ENCODE measurements at places on chromosomes 16 and 17.

- DNase-seq: no peak
Measured at GRCh38 chr17:48554412-48555257, 9.7 kb upstream of the HOXB2 start.

DNA sequence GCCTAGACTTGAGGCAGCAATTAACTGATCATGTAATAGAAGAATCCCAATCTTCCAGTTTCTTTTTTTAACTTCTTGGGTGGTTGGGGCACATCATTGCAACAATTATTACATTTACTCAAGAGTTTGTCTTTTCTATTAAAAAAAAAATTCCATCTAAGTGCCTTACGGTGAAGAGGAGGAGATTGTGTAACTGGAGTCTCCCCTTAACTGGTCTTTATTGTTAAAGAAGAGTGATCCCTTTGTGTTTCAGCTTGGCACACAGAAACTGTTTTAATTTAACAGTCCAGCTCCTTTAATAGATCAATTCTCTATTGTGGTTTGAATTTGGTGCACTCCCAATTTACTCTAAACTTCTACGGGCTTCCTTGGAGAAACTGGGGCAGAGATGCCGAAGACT lies 75.2 kb downstream of the FTO start:
- DNase-seq: no peak

- DNase-seq: no peak
Measured at GRCh38 chr17:48429638-48430586, at the start of gene SKAP1. TSS of gene SKAP1 (minus strand) at chr17:48430214.

- no peak for DNase-seq
Measured at GRCh38 chr17:73118139-73118538, 25.7 kb upstream of the SLC39A11 start.

DNA sequence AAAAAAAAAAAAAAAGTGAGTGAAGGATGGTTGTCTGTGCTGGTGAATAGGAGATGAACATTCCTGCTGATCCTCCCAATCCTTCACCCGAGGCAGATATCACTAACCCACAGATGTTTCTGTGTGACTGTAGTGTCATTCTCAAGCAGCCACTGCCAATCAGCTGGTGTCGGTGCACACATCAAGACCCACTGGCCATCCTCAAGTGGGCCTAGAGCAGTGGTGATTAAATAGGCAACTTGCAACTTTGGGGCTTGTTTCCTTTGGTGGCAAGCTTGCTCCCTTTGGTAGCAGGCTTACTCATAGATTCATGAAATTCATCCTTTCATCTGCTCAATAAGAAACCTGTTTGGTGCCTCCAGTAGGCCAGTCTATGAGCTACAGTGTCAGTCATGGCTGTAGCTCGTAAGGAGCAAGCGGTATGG lies 51.1 kb upstream of the LGALS9 start:
- no peak for DNase-seq

DNA sequence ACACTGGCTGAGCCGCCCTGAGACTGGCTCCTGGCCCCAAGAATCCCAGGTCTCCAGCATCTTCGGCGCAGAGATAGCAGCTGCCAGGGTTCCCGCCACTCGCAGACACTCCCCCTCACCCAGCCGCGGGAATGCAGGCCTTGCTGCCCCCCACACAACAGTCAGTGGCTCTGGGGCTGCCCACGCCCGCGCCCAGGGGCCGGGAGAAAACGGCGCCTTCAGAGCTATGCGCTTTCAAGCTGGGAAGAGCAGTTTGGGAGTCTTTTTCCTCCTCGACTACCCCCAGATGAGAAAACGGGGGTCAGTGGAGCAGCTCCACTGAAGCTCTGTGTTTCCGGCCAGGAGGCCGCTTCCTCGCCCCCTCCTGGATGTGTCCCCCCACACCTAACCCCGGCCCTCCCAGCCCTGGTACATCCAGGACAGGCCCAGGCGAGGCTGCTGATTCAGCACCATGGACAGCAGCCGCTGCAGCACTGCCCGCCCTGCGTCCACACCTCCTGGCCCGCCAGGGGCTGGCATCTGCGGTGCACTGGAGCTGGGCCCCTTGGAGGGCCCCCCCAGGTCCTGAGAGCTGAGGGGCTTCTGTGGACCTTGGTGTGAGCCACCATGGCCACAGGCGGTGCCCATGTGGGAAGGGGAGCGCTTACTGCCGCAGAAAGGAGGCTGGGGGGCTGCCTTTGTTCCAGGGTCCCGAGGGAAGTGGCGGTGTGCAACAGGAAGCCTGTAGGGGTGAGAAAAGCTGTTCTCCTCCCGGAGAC lies 35.7 kb downstream of the CACNA1H start:
- no peak for DNase-seq

- DNase-seq: no peak
Measured at GRCh38 chr16:27444470-27444869, 42.5 kb downstream of the IL21R start.

DNA sequence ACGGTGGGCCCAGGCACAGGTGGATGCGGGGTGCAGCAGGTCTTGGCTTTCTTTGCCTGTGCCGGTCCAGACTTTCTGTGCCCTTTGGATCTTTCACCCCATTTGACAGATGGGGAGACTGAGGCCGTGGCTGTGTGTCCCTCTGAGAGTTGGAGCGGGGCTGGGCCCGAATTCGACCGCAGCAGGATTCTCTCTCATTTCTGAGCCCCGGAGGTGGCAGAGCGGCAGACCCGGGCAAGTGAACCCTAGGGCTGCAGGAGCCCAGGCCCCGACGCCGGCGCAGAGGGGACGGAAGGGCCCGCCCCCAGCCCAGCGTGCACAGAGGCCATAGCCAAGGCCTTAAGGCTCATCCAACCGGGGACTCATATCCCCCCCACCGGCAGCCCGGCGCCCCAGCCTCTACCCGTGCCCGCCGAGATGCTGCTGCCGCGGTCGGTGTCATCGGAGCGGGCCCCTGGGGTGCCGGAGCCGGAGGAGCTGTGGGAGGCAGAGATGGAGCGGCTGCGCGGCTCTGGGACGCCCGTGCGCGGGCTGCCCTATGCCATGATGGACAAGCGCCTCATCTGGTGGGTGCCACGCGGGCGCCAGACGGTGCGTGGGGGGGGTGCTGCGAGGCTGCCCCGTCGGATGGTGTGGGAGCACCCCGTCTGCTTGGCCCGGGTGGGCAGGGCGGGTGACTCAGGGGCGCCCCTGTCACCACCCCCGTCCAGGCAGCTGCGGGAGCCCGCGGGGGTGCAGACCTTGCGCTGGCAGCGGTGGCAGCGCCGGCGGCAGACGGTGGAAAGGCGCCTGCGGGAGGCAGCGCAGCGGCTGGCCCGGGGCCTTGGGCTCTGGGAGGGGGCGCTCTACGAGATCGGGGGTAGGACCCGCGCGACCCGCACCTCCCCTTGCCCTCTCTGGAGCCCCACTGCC lies 857 bp downstream of the TMC8 start:
- DNase-seq: no peak

DNA sequence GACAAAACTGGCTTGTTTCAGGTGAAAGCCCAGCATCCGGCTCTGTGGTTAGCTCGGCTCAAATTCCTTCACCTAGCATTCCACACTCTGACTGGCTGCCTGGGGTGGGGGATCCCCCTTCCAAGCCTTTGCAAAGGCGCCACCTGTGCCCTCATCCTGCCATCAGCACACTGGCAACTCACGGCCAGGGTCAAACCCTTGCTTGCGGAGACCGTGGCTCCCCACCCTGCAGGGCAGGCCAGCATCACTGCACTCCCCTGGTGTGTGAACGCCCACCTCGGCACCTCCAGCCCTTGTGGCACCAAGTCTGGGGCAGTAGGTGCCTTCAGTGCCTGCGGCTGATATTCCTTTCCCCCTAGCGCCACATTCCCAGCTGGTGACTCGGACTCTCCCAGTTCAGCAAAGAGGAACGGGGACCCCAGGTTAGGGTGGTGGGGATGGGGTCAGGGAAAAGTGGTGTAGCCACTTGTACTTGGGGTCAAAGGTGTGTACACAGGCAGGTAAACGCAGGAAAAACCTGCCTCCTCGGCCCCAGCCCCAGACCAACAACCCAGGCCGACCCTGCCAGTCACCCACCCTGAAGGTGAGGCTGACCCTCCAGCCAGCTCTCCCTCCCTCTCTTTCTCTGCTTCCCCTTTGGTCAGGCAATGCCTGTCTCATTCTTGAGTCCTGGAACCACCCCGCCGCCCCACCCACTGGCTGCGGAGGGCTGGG lies 1.1 kb downstream of the FLII start:
- no peak for DNase-seq

DNA sequence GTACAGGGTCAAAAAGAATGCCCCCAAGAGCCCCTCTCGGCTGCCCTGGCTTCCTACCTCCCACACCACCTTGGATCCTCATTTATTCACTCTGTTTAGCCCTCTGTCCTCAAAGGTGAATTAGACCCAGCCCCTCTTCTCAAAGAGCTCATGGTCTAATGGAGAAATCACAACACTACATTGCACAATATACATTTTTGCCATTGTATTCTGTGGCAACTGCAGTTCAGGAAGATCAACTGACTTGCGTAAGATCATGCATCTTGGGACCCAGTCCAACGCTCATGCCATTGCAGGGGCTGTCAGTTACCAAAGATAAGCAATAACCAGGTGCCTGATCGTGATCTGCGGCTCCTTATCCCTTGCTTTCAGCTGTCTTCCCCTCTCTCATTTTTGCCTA lies 1.4 kb downstream of the KRT38 start:
- no peak for DNase-seq

DNA sequence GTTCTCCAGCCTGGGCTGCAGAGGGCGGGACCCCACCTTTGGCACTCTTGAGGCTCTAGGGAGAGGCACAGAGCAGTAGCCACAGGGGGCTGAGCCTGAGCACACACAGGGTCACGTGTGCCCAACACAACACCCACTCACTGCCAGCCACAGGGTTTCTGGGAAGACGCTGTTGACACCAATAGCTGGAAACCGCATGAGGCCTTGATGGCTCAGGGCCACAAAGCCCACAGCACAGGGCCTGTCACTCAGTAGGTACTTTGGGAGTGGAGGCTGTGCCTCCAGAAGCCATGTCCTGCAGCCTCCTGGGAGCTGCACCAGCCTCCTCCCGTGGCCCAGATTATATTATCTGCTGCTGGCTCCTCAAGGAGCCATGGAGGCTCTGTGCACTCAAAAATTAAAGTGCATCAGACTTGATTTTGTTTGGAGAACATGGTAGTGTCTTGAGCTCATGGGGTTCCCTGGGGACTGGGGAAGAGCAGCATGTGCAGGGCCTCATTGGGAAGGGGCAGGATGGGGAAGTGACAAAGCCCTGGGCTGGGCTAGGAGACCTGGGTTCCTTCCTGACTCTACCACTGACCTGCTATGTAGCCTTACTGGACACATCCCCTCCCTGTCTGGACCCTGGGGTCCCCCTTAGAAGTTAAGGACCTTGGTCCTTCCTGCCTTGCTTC lies 12.5 kb upstream of the SREBF1 start:
- no peak for DNase-seq

DNA sequence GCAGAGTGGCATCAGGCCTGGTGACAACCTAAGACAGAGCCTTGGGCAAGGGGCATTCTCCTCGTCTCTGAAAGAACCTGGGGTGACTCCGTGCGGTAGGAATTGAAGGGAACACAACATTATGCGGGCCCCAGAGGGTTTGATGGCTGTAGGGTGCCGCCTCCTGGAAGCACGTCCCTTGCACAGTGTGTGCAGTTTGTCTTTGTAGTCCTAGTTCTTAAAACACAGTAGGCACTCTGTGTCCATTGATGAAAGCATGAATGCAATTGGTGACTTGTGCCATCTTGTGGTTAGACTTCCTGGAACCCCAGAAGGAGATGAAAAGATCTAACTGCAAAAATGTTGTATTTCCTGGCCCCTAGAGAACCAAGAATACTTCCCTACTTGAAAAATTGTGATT lies 279.8 kb downstream of the UTP18 start:
- DNase-seq: no peak

GRCh38 chr17:42167807-42168206 lies 13.0 kb upstream of the RAB5C start:
- no peak for DNase-seq

- no peak for DNase-seq
Measured at GRCh38 chr16:20441191-20441590, 10.1 kb upstream of the ACSM2A start.

DNA sequence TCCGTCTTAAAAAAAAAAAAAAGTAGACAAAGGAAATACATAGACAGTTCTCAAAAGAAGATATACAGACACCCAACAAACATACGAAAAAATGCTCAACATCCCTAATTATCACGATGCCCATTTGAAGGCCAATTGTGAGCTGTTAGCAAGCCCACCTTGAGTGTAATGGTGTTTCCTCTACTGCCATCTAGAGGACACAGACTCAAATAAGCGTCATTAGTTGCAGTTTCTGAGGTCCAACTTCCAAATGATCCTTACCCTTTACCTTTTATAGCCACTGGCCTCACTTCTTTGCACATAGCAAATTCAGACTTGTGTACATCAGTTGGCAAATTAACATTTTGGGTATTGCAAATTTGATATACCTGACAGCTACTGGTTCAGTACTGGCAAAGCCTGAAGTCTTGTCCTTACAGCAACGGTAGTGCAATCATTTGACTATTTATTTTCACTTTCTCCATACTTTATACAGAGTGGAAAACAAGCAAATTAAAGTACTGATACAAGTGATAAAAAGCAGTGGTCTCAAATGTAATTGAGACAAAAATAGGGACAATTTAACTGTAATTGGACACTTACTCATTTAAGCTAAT lies 536.3 kb upstream of the EEF2KMT start:
- no peak for DNase-seq

Measured in cerebellar nuclear complex (tissue), 1 donor.